ENCODE measurements at places on chromosomes 4 and X. TPM values are rescaled to one million over a fixed set of nuclear protein-coding genes. Genes with fewer than 3 reads are reported as not detected.

ANXA3 gene
- 1,062 TPM for total RNA-seq

DCAF12L2 gene
- total RNA-seq, result 0.26 TPM

DHX15 gene
- 181 TPM for total RNA-seq

VEGFD gene
- 0.26 TPM for total RNA-seq

MAGEC2 gene
- total RNA-seq, result not detected

KLF8 gene
- 6.0 TPM for total RNA-seq

SYTL4 gene
- total RNA-seq, result 0.77 TPM

SSR4 gene
- 136 TPM for total RNA-seq

SLC9A7 gene
- 8.2 TPM for total RNA-seq

CFAP99 gene
- total RNA-seq, result not detected

GNRHR gene
- total RNA-seq, result 0.13 TPM

TKTL2 gene
- total RNA-seq, result under 0.01 TPM

ABCD1 gene
- 1.8 TPM for total RNA-seq

SPANXN3 gene
- not detected for total RNA-seq

CXorf65 gene
- total RNA-seq, result not detected

KCND1 gene
- total RNA-seq, result 0.26 TPM

ANKRD50 gene
- total RNA-seq, result 32.6 TPM

ELOVL6 gene
- total RNA-seq, result 9.2 TPM

ARHGEF9 gene
- 7.4 TPM for total RNA-seq

EVC gene
- 12.9 TPM for total RNA-seq

HPSE gene
- 9.7 TPM for total RNA-seq

KDM5C gene
- 151 TPM for total RNA-seq

NAA11 gene
- total RNA-seq, result not detected

TLR7 gene
- total RNA-seq, result not detected

RNF175 gene
- not detected for total RNA-seq

ZNF518B gene
- total RNA-seq, result 30.5 TPM

SERTM2 gene
- total RNA-seq, result under 0.01 TPM

S100G gene
- not detected for total RNA-seq

SMR3B gene
- not detected for total RNA-seq

GPR82 gene
- not detected for total RNA-seq

PPM1K gene
- 9.5 TPM for total RNA-seq

MTMR8 gene
- total RNA-seq, result 1.3 TPM
